ENCODE measurements at places on chromosomes 1 and 21.
A peak's percentile ranks its signal among the peaks of the same experiment; 100 is the strongest.

GRCh38 chr1:101081496-101082488, 56.2 kb upstream of the DPH5 start:
- no peak for DNase-seq

DNA sequence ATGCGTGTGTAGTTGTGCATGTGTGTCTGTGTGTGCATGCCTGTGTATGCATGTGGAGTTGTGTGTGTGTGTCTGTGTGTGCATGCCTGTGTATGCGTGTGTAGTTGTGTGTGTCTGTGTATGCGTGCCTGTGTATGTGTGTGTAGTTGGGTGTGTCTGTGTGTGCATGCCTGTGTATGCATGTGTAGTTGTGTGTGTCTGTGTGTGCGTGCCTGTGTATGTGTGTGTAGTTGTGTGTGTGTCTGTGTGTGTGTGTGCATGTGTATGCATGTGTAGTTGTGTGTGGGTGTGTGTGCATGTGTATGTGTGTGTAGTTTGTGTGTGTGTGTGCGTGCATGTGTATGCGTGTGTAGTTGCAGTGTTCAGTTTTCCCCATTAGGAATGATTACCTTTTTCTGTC, 162.0 kb downstream of the URB2 start:
- DNase-seq, result no peak

GRCh38 chr1:24586970-24587820, 31.3 kb downstream of the NCMAP start:
- peak; percentile 37 for DNase-seq

- DNase-seq, result no peak
Observed at GRCh38 chr1:191895049-191895448, 263.2 kb upstream of the RGS18 start.

DNA sequence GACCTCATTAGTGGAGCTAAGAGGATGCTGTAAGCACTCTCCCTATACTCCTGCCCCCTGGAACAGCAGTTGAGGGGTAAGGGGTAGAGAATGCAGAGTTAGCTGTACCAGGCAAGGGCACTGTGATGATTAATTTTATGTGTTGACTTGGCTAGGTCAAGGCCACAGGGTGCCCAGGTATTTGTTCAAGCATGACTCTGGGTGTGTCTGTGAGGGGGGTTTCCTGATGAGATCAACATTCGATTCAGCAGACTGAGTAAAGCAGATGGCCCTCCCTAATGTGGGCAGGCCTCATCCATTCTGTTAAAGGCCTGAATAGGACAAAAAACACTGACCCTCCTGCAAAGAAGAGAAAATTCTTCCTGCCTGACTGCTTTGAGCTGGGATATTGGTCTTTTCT, 110.8 kb downstream of the KCND3 start:
- no peak for DNase-seq
